ENCODE measurements at places on chromosomes 2 and 18. TPM values are rescaled to one million over a fixed set of nuclear protein-coding genes. Genes with fewer than 3 reads are reported as not detected.

- no peaks in the 10 kb centered on the region for H3K36me3 ChIP-seq
- no peak overlapping the region for H3K27ac ChIP-seq
- DNase-seq, result no peak
- no peak overlapping the region for H3K4me3 ChIP-seq
- H3K4me1 ChIP-seq, result peaks cover 16% of the 10 kb centered on the region
These were observed 1.2 kb downstream of the WNT10A start for GRCh38 chr2:218881744-218882460.

GRCh38 chr2:134694411-134694810 is 24.4 kb downstream of the TMEM163 start:
- H3K27ac ChIP-seq, result no peak overlapping the region
- H3K4me3 ChIP-seq, result no peak overlapping the region
- DNase-seq, result no peak

DNA sequence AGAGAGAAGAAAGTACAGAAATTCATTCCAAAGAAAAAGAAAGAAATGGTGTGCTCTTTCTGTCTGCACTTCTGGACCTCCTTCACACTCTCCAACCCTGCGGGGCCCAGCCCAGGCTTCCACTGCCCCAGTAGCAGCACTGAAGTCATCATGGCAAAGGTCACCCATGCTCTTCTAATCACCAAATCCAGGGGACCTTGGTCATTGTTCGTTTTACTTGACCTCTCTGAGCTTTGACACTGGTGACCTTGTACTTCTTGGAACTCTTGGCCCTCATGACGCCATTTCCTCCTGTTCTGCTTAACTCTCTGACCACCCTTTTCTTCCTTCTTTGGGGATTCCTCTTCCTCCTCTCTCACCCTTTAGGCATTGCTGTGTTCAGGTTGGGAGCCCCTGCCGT is 105.6 kb downstream of the SMAD7 start:
- H3K4me1 ChIP-seq, result peaks cover 43% of the 10 kb centered on the region
- peaks cover 3% of the 10 kb centered on the region for H3K27me3 ChIP-seq
- no peak for DNase-seq
- no peak overlapping the region for H3K27ac ChIP-seq
- no peak overlapping the region for H3K4me3 ChIP-seq
- H3K36me3 ChIP-seq, result peaks cover 6% of the 10 kb centered on the region

DNA sequence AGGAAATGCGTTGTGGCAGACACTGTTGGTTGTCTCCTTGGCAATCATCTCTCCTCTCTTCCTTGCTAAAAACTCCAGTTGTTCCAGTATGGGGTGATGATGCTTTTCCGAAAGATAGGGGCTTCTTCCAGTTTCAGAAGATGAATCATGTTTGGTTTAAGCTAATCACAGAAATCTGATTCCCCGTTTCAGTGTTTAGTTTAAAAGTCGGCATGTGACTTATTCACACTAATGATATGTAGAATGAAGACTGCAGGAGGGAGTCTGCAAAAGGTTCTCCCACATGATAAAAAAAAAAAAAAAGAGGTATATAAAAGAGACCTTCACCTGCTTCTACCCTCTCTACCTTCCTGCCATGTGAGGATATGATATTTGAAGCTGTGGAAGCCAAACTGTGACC is 239.0 kb upstream of the SIX2 start:
- H3K27me3 ChIP-seq, result peaks cover 24% of the 10 kb centered on the region
- no peak overlapping the region for H3K27ac ChIP-seq
- DNase-seq, result no peak
- H3K4me1 ChIP-seq, result no peaks in the 10 kb centered on the region
- no peak overlapping the region for H3K4me3 ChIP-seq
- no peaks in the 10 kb centered on the region for H3K36me3 ChIP-seq

Gene TACR1
- total RNA-seq, result not detected

DNA sequence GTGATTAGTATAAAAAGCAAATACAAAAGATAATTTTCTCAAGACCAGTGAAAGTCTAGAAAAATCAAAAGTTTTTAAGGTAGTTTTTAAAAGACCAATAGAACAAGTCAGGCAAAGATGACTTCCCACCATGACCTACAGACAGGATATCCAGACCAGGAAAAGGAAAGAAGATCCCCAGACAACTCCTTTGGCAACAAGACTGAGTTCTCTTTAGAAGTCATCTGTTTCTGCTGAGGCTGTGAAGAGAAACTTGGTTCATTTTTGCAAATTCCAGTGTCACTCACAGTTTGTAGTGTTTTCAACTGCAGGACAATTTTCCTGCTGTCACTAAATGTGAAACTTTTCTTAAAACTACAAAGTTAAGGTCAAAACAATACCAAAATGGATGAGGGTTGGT is 240.9 kb upstream of the SIX2 start:
- H3K27ac ChIP-seq, result no peak overlapping the region
- no peaks in the 10 kb centered on the region for H3K36me3 ChIP-seq
- H3K4me1 ChIP-seq, result no peaks in the 10 kb centered on the region
- peaks cover 23% of the 10 kb centered on the region for H3K27me3 ChIP-seq

DNA sequence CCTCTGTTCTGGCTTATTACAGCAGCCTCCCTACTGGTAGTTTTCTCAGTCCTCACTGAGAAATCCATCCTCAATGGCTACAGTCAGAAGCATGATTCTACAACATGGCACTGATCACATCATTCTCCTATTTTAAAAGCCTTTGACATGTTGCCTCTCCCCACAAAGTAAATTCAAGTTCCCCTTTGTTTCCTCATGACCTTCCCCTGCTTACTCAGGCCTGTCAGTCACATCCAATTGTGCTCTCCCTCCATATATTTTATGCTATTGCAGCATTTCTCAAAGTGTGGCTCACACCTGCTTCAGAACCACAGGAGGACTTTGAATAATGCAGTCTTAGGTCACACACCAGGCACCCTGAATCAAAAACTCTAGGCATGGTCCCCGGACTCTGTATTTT is 124.6 kb downstream of the SPOPL start:
- no peaks in the 10 kb centered on the region for H3K36me3 ChIP-seq
- no peak overlapping the region for H3K27ac ChIP-seq
- no peaks in the 10 kb centered on the region for H3K4me1 ChIP-seq

Gene DCDC2C
- total RNA-seq, result not detected

DNA sequence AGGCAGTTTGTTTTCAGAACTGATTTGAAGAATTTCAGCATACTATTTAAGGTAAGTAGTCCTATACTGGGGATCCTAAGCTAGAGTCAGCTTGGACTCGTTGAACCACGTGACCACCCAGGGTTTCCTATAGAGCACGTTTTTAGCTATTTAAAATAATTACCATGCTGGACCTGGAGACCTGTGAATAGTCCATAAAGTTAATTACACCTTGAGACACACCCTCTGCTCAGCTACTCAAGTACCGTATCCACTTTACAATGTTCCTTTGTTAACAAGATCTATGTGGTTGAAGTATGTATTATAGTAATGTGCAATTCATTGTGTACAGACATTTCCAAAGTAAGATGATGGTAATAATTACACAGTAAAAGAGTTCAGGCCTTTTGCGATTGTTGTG is 67.6 kb downstream of the CRIM1 start:
- no peaks in the 10 kb centered on the region for H3K36me3 ChIP-seq
- no peaks in the 10 kb centered on the region for H3K27me3 ChIP-seq
- DNase-seq, result no peak

GRCh38 chr18:37303009-37303408 is 262.6 kb downstream of the CELF4 start:
- no peaks in the 10 kb centered on the region for H3K36me3 ChIP-seq
- DNase-seq, result no peak
- H3K27me3 ChIP-seq, result no peaks in the 10 kb centered on the region
- H3K4me1 ChIP-seq, result no peaks in the 10 kb centered on the region
- H3K4me3 ChIP-seq, result no peak overlapping the region
- H3K27ac ChIP-seq, result no peak overlapping the region

Gene LRP2
- total RNA-seq, result 0.02 TPM

DNA sequence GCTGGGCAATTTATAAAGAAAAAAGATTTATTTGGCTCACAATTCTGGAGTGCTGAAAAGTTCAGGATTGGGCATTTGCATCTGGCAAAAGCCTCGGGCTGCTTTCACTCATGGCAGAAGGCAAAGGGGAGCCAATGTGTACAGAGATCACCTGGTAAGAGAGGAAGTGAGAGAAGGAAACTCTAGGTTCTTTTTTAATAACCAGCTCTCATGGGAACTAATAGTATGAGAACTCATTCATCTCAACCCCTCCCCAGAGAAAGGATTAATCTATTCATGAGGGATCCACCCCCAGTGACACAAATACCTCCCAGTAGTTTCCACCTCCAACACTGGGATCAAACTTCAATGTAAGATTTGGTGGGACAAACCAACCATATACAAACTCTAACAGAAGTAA is 129.0 kb downstream of the EVA1A start:
- no peak for DNase-seq
- peaks cover 7% of the 10 kb centered on the region for H3K27me3 ChIP-seq
- H3K4me3 ChIP-seq, result no peak overlapping the region
- H3K4me1 ChIP-seq, result no peaks in the 10 kb centered on the region
- H3K27ac ChIP-seq, result no peak overlapping the region

Gene MYO3B
- total RNA-seq, result 0.04 TPM

DNA sequence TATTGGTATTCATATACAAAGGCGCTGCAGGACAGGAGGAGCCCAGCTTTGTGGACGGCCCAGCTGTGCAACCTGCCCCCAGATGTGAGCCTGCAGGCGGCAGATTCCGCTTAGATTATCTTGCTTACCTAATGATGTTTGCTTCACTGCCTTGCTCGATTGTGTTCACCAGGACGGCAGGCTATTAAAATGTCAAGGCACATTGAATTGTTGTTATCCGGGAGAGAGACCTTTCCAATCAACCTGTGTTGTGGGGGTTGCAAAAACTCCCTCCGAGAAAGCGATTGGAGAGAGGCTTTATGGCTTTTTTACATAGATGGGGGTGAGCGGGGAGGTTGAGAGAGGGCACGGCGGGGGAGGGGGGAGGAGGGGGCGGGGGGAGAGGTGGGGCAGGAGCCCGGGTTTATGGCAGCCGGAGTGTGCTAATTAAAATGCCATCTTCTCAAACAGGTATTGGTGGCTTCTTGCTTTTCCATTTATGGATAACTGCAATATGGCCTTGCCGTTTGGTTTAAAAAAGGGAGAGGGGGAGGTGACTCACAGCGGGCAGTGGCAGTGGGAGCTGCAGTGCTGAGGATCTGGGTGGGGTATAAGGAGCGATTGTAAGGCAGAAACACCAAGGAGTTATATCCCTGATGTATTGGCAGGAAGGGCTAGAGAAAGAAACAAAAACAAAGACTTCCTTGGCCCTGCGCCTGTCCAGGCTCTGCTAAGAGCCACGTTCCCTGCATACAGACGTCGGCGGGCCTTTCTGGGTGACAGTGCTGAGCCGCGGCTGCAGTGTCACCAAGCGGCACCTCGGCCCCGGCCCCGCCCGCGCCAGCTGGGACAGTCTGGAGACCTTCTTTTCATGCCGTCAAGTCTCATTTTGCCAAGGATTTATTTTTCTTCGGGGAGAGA is 97.2 kb downstream of the INSIG2 start:
- peaks cover 4% of the 10 kb centered on the region for H3K27me3 ChIP-seq
- peak; percentile 59 for DNase-seq
- peak overlapping the region; percentile 97 for H3K27ac ChIP-seq
- peaks cover 31% of the 10 kb centered on the region for H3K4me1 ChIP-seq
- no peaks in the 10 kb centered on the region for H3K36me3 ChIP-seq

- H3K27me3 ChIP-seq, result peaks cover 14% of the 10 kb centered on the region
- H3K27ac ChIP-seq, result no peak overlapping the region
- no peak overlapping the region for H3K4me3 ChIP-seq
- no peak for DNase-seq
- H3K4me1 ChIP-seq, result peaks cover 2% of the 10 kb centered on the region
These were observed 38.8 kb upstream of the TMEM18 start for GRCh38 chr2:715854-716560.

Gene RIT2
- total RNA-seq, result not detected

Gene PSMG2
- total RNA-seq, result 112 TPM

DNA sequence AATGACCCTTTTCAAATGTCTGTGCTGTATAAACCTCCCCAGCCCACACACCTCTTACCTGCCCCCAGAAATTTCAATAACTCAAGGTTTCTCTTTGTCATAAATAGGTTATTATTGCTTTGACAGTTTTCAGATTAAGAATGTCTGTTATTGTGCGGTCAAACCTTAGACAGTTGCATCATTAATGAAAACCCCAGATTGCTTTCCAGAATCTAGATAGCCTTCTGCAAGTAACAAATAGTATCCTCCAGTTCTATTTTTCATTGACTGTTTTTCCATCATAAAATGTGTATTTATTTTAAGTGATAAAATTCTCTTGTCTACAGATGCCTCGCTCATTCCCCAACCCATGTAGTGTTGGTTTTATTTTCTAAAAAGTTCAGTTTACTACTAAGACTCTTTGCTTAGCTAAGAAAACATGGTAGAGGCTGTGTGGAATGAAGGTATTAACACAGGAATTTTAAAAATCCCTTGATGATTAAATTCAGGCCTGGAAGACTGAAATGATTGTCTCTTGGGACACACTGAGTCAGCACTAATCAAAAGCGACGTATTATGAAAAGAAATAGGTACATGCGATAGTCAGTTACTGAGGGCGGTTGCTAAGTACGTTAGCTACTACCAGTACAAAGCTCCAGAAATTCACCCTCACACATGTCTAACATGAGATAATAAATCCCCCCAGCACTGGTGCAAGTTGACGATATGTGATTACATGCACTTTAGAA is 38.4 kb upstream of the ITGAV start:
- H3K4me1 ChIP-seq, result no peaks in the 10 kb centered on the region
- H3K27me3 ChIP-seq, result peaks cover 1% of the 10 kb centered on the region
- H3K4me3 ChIP-seq, result no peak overlapping the region
- H3K36me3 ChIP-seq, result no peaks in the 10 kb centered on the region
- no peak for DNase-seq

- no peak for DNase-seq
- no peak overlapping the region for H3K27ac ChIP-seq
- no peak overlapping the region for H3K4me3 ChIP-seq
- H3K4me1 ChIP-seq, result no peaks in the 10 kb centered on the region
- no peaks in the 10 kb centered on the region for H3K36me3 ChIP-seq
These were observed 144.4 kb upstream of the REV1 start for GRCh38 chr2:99634234-99634633.

Gene IGFBP2
- 10.3 TPM for total RNA-seq

Gene TUBA4A
- total RNA-seq, result 261 TPM

- no peak overlapping the region for H3K4me3 ChIP-seq
- no peak for DNase-seq
- no peaks in the 10 kb centered on the region for H3K36me3 ChIP-seq
These were observed 19.9 kb downstream of the ABCG5 start for GRCh38 chr2:43818761-43819160.

DNA sequence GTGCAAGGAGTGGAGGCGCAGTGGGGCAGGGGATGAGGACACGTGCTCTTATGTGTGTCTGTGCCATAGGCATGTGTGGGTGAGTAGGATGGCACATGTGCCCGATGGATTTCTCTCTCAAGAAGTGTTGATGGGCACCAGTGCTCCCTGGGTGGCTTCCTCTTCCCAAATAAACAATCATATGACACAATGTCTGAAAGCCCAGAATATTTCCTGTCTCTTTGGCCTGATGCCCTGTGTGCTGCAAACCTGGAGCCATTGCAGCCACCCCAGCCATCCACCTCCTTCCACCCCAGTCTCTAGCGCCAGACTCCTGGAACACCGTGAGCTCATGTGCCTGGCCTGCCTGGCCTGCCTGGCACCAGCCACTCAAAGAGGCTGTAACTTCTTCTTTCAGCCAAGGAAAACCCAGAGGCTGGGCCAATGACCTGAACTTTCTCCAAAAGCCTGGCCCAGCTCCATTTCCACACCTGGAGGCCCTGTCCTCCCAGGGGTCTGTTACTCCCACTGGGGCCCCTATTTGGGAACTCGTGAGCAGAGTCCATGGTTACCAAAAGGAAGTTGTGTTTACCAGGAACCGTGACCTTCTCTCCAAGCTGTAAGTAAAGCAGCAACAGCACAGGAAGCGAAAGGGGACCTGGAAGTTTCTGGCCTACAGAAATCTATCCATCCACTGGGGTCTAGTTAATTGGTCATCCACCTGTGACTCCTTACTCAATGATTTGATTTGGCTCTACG is 9.5 kb upstream of the ZBTB7C start:
- no peak for DNase-seq
- H3K4me3 ChIP-seq, result no peak overlapping the region
- H3K4me1 ChIP-seq, result peaks cover 2% of the 10 kb centered on the region
- peaks cover 60% of the 10 kb centered on the region for H3K27me3 ChIP-seq
- no peak overlapping the region for H3K27ac ChIP-seq
